Fibroblast of pulmonary artery (primary cell): ENCODE measurements at places on chromosomes 2 and 18.

DNA sequence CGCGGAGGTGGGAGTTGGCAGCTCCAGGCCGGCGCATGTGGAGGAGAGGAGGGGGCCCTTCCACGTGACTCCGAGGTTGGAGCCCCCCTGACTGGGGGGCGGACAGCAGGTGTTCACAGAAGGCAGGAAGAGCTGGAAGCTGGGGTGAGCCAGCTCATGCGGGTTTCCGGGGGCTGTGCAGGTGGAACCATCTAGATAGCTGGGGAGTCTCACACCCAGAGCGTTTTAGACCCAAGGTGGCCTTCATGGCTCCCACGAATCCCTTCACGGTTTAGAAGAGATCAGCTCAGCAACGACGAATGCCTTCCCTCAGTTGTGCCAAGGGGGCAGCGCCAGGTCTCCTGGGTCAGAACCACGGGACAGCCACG, 740.5 kb upstream of the SALL3 start:
- no peak for DNase-seq

GRCh38 chr2:37414470-37414949, 70.1 kb downstream of the QPCT start:
- DNase-seq: peak; percentile 86

DNA sequence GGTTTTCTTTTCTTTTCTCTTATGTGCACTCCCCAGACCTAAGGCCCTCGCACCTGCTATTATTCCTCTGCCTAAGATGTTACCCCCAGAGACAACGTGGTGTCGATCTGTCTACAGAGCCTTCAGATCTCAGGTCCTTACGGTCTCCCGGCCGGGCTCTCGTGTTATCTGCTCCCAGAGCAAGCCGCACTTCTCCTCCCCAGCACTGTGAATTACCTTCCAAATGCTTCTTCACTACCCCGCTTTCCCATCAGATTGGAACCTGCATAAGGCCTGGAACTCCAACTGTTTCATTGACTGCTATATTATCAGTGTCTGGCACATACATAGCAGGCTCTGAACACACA, 71.2 kb upstream of the ODC1 start:
- no peak for DNase-seq

GRCh38 chr2:288758-289361, 969 bp upstream of the ALKAL2 start:
- no peak for DNase-seq

GRCh38 chr2:127014630-127015029, 92.3 kb downstream of the BIN1 start:
- DNase-seq: peak; percentile 99

- no peak for DNase-seq
Observed at GRCh38 chr2:150413910-150414309, 73.6 kb downstream of the RND3 start.

DNA sequence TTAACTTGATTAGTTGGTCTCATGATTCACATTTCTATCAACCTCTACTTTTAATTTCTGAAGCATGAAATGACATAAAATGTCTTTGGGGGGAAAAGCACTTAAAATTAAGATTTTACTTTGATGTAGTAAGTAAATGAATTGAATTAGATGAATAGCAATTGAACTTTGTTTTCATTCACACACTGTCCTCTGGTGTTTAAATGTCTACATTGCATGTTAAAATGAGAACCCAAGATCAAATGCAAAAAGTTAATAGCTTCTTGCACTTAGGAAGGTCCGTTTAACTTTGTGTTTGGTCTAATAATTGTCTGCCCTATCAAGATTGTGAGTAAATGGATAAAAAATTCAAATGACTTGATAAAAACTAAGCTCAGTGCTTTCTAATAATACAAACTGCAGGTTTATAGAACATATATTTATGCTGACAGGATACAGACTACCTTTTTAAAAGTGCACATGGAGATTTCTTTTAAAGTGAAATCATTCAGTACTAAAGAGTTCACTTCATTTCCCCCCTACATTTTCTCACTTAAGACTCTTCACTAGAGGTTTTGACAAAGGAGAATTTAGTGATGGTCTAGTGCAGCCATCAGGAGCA, 156.2 kb upstream of the NABP1 start:
- DNase-seq: peak; percentile 63

DNA sequence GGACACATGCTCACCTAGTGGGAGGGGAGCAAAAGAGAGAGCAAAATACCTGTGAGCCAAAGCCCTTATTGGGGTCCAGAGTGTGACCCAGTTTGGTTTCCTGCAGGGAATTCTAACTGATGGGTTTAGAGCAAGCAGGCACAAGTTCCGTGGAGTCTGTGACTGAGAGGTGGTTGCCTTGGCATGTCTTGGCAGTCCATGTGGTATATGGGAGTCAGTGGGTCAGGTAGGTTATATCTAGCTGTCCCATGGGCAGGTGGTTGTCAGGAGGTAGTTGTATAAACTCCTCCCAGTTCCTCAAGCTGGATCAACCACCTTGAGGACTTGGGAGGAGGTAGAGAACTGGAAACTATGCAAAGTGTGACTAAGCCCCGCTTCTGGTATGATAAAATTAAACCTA, 452.8 kb upstream of the VWC2L start:
- no peak for DNase-seq

GRCh38 chr2:183903026-183903425, 695.3 kb upstream of the ZNF804A start:
- DNase-seq: no peak

GRCh38 chr2:28291811-28292440, 100.7 kb upstream of the FOSL2 start:
- DNase-seq: no peak

- DNase-seq: no peak
Observed at GRCh38 chr2:238380336-238380735, 46.4 kb upstream of the ASB1 start.

GRCh38 chr18:7824970-7825369, 257.9 kb downstream of the PTPRM start:
- DNase-seq: peak; percentile 49

DNA sequence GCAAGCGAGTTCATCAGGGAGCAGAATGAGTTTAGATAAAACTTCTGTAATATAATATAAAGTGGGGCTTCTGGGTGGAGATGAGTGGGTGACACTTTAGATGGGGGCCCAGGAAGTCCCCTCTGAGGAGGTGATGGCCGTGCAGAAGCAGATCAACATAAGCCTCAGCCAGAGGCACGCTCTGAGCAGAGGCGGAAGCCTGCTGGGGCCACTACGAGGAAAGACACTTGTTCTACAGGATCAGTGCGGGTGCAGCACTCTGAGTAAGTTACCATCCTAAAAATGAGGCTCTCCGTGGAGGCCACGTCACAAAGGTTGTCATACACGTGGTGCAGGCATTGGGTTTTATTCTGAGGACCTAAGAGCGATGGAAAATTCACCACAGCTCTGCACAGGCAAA, 22.3 kb downstream of the TMEM18 start:
- DNase-seq: no peak

DNA sequence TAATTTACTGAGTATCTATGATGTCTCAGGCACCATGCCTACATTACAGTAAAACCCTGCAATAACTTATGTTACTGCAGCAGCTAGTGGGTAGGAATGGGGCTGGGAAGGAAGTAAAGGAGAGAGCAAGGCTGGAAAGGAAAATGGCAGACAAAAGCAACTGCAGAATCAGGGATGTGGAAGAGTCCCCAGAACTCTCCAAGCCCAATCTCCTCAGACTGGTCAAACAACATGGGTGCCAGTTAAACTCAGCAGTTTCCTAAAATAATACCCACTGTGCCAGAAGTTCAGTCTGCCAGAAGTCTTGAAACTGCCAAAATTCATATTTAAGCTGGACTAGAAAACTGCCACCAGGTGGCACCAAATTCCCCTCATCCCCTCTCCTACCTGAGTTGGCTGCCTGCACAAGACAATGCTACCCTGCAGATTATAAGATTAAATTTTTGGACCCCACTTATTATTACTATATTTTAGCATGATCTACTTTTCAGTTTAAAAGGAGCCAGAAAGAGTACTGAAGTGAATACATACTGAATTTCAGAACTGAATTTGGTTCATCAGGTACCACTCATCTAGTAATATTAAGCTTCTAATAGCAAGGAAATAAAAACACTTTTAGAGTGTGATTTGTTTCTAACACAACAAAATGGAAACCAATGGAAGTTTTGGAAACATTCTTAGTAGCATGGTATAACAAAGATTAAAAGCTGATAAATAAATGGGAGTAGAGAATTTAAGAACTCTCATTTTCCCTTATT, 86.8 kb upstream of the DNER start:
- peak; percentile 73 for DNase-seq
